ENCODE measurements at places on chromosomes 3 and 15.

GRCh38 chr15:86491118-86491517 lies 411.4 kb downstream of the AGBL1 start:
- no peak for DNase-seq

DNA sequence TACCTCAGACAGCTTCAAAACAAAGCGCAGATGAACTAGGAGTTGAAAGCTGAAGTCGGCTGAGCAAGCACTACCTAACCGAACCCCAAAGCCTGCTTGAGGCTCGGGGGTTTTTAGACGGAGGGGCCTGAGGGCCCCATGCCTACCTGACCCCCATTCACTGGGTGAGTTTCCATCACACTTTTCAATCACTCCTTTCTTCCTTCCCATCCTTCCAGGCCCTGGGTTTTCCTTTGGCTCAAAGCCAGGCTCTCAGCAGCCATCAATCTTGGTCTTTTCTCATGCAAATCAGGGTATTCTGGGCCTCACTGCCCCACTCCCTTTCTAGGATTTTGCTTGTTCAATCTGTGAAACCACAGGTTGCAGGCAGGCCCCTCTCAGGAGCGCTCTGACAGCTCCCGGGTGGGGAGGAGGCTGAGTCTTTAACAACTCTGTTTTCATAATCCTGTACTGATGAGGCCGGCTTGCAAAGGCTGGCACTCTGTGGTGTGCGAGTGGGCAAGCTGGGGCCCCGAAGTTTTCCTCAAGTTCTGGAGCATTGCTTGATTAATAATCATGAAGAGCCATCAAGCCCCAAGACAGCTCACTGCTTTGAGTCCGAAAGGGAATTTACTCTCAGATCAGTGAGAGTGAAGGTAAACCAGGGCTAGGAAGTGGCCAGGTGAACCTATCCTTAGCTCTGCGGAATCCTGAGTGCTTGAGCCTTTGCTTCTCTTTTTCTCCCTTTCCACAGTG lies 97.6 kb downstream of the FRMD4B start:
- DNase-seq = no peak

DNA sequence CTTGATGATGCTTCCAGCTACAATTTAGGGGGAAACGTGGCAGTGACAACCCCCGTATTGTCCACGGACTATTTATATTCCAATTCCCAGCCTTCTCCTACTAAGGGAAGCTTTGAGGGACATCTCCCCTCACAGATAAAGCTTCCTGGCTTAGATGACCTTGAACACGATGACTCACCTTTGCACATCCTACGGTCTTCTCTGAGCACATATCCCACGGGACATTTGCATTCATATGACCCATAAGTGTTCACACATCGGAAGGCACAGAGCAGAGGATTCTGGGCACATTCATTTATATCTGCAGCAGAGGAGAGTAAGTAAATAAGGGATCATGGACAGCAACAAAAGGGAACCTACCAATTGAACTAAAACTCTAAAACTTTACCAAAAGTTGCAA lies 101.5 kb downstream of the DUT start:
- no peak for DNase-seq

DNA sequence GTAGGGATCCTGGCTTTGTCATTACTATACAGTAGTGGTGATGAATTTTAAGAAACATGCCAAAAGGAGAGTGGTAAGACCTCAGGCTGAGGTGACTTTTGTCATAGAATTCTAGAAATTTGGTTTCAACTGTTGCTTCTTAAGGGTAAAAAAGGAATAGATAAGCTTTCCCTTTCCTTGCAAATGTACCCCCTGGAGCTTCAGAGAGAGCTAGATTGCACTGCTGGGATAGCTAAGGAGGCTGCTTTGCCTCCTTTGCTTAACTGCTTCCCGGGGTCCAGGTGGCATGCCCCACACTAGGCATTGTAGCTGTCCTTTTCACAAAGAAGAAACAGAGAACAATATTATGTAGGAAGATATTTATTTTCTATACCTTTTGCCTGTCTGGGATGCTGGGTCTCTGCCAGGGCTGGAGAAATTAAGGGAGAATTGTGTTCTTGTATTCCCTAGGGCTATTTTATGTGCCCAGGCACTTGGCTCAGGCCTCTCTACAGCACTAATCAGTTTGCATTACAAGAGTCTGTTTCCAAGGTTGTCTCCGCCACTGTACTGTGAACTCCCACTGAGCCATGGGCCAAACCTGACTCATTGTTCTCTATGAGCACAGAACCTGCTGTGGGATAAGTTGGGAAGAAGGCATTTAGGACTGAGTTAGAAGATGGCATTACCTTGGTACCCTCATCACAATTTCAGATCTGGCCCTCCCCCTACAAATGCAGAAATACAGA lies 460.0 kb downstream of the PDCD6IP start:
- no peak for DNase-seq

- no peak for DNase-seq
These were observed 985.7 kb downstream of the TUSC7 start for GRCh38 chr3:117695321-117695720.

DNA sequence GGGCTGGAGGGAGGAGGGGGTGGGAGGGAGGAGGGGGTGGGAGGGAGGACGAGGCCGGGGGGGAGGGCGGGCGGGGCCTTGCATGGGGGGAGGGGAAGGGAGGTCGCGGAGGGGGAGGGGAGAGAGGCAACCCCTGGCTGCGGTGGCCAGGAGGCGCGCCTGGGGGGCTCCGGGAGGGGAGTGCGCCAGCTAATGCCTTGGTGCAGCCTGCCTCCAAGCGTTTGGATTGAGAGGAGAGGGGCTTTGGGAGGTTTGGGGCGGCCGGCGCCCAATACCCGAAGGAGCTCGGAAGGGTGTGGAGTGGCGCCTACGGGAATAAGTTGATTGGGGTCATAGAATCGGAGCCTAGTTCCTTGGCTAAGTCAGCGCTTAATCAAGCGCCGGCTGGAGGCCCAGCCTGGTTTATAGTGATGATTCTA lies 557 bp downstream of the TFG start:
- peak; percentile 19 for DNase-seq

DNA sequence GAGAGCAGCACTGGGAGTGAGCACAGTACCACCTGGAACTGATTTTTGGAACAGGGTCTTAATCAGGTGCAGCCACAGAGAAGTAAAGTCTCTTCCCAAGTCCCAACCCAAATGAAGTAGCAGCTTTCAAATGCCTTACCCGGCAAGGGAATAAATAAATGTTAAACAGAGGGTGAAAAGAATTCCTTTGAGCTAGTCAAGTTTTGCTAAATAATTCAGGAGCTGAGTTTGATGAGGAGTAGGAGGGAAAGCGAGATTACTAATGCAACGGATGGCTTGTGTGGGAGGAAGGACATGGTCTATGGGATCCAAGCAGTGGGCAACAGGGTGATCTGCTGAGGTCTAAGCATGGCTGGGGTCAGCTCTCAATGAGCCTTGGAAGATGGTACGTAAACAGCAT lies 204.5 kb upstream of the ST8SIA2 start:
- DNase-seq = no peak

Measured in stimulated activated CD4-positive, alpha-beta T cell treated with anti-CD3 and anti-CD28 coated beads, Interleukin-2, amount 100 ng/mL, for 4 hours (primary cell).